ENCODE measurements at places on chromosomes 6 and 20.

DNA sequence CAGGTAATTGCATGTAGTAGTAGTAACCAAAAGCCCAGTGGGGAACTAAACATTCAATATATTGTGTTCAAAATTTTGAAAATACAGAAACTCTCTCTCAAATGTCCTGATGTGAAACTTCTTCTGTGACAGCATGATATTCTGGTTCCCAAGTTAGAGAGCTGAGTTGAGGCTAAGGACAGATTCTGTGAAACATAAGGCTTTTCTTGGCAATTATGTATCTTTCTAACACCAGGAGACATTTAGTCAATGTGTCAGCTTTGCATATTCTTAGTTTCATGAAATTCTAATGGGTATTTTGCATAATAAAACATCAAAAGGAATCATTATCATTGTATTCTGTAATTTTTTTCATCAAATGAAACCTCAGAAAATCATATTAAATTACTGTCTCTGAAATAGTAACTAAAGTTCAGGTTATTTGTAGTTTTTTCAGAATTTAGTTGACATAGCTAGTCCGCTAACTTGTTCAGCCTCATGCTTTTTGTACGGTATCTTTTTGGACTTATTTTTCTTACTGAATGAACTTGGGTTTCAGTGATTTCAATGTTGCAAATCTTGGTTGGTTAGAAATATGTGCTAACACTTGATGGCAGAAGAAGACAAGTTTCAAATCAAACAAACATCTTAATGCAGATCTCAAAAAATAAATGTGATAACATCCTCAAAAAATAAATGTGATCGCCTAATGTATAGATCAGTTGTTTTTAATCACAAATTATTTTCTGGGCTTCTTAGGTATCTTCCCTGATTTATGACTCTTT is 70.4 kb downstream of the AKAP7 start:
- DNase-seq, result no peak

- DNase-seq, result no peak
Observed at GRCh38 chr6:38432479-38432878, 207.2 kb downstream of the BTBD9 start.

DNA sequence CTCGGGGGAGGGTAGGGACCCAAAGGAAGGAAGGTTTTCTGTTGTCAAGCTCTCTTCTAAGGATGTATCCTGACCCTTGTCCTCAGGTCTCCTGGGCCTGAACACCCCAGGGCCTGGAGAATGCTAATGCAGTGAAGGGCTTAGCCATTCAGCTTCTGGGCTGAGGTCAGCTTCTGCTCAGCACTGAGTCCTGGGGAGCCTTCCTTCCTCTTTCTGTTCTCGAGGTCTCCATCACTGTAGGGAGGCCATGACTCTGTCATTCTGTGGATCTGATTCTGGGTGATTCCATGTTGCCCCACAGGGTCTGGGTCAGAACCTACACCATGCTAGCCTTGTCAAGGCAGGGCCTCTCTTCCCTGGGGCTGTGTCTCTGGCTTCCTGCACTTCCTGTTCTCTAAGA is 712.7 kb downstream of the DHX35 start:
- no peak for DNase-seq

DNA sequence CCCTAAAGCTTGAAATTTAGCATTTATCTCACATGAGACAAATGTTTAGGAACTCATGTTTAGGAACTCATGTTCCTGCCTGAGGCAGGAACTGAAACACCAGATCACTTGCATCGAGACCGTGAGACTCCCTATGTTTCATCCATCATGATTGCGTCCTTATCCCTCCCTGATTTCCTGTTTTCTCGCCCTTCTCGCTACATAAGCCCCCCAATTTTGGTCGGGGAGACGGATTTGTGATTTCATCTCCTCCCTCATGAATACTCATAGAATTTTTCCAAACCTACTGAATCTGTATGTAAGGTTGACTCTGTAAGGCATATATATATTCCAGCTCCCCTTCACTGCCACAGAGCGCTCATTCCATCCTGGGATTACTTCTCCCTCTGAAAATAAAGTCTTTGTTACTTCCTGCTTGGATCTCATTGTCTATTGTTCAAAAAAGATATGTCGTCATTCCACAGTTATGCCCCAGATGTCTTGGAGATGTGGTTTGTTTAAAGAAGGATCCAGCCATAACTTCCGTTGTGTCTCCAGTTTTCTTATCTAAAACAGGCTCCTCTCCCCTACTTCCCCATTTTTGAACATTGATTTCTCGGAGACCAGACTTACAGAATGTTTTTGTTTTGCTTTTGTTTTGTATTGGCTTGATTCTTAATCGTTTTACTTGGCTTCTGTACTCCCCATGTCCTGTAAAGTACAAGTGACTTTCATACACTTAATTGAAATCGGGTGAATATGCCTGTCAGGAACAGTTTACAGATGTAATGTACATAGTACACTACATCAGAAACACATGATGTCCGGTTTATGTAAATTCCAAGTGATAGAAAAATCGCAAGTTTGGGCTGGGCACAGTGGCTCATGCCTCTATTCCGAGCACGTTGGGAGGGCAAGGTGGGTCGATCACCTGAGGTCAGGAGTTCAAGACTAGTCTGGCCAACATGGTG is 118.7 kb downstream of the HFE start:
- DNase-seq, result no peak

DNA sequence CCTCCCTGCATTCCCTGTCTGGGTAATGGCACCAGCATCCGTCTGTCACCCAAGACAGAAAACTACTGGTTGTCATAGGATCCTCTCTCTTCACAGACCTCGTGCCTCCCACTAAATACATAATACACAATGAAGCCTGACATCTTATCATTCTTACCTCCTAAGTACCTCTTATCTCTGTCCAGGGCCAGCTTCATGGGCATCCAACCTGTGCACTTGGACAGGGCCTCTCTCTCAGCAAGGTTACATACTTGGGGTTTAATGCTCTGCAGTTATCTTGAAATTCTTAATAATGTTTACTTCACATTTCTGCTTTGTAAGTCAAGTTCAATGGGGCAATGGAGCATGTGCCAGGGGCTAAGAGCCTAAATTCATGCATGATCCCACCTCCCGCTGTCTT is 30.8 kb upstream of the KLHL31 start:
- DNase-seq, result no peak

GRCh38 chr20:37350649-37351574 is 5.0 kb downstream of the SRC start:
- no peak for DNase-seq

DNA sequence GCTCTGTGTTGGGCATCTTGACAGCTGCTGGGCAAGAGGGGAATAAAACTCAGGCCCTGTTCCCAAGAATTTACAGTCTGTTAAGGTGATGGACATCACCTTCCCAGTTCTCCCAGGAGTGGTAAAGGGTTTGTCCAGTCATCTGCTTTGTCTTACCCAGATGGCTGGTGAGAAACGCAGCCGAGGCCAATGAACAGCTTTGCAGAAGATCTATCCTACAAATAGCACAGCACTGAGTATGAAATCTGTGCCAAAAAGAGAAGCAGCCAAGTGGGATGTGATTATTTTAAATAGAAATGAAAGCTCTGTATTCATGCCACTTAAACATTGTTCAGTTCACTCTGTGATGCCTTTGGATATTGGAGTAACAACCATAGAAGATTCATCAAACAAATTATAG is 132.7 kb upstream of the SLC22A16 start:
- DNase-seq, result no peak

DNA sequence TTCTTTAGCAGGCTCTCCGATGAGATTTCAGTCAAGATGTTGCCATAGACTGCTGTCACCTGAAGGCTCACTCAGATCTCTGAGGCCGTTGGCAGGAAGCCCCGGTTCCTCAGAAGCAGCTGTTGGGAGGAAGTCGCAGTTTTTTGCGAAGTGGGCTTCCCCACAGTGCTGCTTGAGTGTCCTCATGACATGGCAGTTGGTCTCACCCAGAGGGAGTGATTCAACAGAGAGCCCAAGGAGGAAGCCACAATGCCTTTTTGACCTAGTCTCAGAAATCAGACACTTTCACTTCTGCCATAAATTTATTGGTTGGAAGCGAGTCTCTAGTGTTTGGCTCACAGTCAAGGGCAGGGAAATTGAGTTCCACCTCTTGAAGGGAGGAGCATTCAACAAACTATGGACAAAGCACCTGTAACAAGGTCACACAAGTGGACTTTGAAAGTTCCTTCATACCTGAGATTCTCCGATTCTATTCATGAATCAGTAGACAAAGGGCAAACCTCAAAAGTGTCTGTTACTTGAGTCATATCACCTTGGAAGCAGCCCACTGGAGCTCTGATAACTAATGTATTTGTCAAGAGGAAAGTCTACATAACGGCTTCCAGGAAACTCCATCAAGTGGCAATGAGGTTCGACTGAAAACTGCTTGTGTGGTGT is 208.3 kb downstream of the TASP1 start:
- no peak for DNase-seq

GRCh38 chr6:137968455-137968804 is 101.4 kb downstream of the TNFAIP3 start:
- no peak for DNase-seq

- DNase-seq, result no peak
Observed at GRCh38 chr20:35514371-35514932, 15.0 kb downstream of the C20orf173 start.

GRCh38 chr6:142839686-142840040 is 105.3 kb downstream of the HIVEP2 start:
- no peak for DNase-seq

DNA sequence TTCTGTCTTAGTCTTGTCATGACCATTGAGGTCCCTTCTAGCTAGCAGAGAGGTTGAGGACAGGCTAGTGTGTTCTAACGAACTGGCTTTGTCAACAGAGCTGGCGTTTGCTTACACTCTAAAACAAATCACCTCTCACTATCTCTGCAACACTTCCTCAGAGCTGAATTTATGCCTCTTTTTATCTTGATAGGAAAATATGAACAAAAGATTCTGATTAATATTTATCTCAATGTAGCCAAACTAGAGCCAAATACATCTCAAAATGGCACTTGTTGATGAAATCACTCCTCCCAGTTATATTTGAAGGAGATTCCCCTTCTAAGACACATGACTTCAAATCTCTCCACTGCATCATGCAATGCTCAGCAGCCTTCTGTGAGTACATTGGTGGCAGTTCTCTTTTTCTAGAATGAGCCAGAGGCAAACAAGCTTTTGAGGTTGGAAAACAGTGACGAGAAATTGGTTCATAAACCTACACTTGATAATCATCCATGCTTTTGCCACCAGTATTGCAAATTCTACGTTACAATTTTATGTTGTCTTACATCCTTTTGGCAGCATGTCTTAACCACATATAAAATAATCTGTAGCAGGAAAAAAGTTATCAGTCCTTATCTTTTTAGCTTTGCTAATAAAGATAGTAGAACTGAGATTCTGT is 615.7 kb upstream of the CITED2 start:
- DNase-seq, result no peak

- DNase-seq, result no peak
Observed at GRCh38 chr6:69937402-69938136, 71.2 kb downstream of the COL19A1 start.

DNA sequence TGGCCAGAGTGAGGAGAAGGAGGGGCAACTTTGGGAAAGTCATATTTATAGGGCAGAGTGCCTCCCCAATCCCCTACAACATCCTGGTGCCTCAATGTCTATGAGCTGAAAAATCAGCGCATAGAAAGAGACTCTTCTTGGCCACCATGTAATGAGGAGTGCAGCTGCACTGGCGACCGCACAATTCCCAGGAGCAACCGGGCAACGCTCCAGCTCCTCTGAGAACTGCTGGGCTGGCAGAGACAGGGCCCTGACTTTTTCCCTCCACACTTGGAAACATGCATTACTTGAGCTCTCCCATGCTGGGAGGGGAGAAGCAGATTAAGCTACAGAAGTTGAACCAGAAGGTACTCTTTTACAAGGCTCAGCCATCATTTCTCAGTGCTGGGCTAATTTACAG is 31.4 kb upstream of the MARCKS start:
- DNase-seq, result no peak

GRCh38 chr6:115882174-115882573 is 178.5 kb downstream of the FRK start:
- DNase-seq, result no peak

GRCh38 chr6:169701311-169701953 is 397 bp downstream of the WDR27 start:
- DNase-seq, result no peak

DNA sequence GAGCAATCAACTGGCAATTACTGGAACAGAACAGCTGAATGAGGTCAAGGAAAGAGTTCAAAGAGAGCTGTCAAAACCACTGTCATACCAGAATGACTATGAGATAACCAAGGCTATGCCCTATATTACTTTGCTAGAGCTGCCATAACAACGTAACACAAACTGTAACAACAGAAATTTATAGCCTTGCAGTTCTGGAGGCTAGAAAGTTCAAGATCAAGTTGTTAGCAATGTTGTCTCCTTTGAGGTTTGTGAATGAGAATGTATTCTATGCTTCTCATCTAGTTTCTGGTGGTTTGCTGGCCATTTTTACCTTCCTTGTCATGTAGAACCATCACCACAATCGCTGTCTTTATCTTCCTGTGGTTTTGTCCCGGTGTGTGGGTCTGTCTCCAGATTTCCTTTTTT is 1323.0 kb upstream of the GJE1 start:
- DNase-seq, result no peak

- no peak for DNase-seq
Observed at GRCh38 chr20:15528391-15529111, 1044.7 kb downstream of the KIF16B start.

DNA sequence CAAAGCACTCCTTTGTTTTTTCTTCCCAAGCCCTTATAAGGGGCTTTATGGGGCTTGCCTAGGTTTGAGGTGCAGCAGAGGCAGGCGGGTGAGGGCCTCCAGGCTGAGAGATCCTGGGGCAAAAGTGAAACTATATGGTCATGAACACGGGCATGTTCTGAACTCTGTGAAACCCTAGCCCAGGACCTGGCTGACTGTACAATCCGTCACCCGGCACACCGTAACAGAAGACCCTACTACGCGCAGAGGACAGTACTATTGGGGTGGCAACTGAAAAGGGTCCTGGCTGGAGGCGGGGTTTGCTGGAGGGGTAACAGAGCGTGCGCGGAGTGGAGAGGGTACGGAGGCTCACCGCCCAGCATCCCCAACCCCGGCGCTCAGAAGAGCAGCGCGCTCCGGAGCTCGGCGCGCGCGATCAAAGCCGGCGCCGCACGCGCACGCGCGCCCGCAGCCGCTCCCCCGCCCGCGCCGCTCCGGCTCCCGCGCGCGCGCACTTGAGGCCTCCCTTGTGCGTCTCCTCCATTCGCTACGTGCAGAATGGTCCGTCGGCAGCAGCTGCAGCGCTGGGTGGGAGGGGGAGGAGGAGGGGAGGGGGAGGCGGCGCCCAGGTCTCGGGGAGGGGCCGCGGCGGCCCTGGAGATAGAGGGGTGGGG is 54.2 kb downstream of the MRPL14 start:
- peak; percentile 76 for DNase-seq

DNA sequence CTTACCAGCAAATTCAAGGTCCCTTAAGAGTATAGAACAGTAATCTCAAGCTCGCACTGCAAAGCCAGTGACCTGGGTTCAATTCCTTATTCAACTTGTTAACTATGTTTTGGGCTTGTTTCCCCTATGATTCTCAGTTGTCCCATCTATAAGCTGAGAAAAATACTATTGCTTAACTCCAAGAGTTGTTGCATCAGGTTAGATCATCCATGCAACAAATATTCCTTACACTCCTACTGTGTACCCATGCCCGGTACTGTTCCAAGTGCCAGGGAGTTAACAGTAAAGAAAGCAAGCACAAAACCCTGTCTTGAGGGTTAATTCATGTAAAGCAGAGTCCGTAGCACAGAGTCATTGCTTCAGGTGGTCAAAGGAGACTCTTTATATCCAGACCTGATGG is 247.3 kb downstream of the MAFB start:
- DNase-seq, result no peak

All from CD4-positive, alpha-beta T cell treated with Interleukin-4 for 1 hour (primary cell).